Foreskin keratinocyte (primary cell): ENCODE measurements at places on chromosomes 2 and 18.

DNA sequence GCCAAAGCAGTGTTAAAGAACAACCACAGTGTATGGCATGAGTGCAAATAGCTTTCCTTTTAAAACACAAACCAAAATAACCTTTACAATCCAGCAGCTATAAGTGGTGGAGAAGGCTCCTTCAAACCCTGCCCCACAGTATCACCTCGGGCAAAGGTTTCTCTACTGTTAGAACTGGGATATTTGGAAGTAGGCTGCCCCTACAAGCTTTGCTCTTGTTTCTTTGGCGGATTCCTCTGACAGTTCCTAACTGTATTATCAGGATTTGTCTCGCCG lies 214.8 kb downstream of the ZNF521 start:
- no peak for DNase-seq

DNA sequence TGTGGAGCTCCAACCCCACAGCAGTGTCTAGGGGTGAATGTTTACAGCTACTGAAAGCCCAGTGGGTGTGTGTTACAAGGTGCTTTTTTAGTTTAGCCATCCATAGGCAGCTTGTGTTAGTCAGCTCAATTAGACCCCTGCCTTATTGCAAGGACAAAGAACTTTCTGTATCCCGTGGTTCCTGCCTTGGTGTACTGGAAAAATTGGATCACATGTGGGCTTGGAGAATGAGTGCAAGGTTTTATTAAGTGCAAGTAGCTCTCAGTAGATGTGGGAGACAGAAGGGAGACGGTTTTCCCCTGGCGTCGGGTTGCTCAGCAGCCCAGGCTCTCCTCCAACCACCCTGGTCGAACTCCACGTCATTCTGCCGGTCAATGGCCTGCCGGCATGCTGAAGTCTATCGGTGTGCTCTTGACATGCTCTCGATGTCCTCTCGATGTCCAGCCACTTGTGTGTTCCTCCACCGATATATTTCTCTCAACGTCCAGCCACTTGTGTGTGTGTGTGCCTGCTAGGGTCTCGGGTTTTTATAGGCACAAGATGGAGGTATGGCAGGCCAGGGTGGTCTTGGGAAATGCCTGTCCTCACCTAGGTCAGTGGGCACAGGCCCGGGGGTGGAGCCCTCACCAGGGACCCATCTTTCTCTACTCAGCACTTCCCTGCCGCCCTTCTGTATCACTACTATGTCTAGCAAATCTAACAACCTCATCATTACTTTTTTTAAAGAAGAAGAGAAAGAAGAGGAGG lies 13.8 kb downstream of the FANCL start:
- no peak for DNase-seq

DNA sequence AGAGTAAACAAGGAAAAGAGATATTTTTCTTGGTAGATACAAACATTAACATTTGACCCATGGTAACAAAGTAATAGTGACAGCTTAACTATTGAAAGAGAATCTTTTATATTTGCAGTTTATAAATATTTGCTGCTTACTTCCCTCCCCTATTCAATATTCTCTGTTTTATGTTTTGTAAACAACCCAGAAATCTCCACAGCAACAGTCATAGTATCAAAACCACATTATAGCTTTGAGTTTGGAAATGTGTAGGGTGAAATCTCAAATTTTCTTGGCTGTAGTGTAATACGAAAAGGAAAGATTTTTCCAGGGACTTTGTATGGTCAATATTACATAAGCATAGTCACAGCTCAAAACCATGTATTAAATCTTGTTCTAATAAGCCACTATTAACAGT lies 511.2 kb downstream of the METTL4 start:
- no peak for DNase-seq

GRCh38 chr2:161992531-161992930 lies 81.5 kb downstream of the DPP4 start:
- no peak for DNase-seq

DNA sequence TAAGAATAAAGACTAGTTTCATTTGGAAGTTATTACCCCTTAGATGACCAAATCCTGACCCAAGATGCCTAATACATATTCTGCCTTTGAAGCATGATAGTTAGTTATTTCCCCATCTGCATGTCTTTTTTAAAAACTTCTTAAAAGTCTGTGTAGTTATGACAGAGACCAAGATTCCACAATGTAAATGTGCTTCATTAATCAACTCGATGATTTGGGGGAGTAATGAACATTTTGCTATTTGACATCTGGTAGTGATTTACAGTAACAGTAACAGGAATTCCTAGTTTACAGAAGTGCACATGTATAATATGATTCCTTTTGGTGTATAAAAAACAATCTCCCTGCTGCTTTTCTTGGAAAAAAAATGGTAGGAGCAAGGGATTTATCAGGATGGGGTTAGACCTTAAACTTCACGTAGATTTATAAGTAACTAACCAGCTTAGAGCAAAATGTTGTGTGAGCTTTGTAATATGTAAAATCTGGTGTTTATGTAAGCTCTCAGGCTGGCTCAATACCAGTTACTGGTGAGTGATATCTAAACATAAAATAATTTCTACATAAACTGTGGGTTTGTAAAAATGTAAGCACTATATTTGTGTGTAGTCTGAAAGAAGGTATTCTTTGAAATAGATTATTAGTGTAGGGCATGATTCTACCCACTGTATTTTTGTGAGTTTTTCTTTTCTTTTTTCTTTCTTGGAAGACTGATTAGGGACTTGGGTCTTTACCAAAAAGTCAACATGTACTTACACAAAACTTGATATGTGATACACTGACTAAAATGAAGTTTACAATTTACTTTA lies 641.6 kb downstream of the EPHA4 start:
- DNase-seq, result no peak
